Upper lobe of right lung (tissue), 1 donor: ENCODE measurements at places on chromosomes 3 and 15. TPM values are rescaled to one million over a fixed set of nuclear protein-coding genes. Genes with fewer than 3 reads are reported as not detected.

GRCh38 chr3:146077181-146077580 lies 83.8 kb downstream of the PLOD2 start:
- H3K4me3 ChIP-seq: no peak overlapping the region
- DNase-seq: no peak
- no peaks in the 10 kb centered on the region for H3K4me1 ChIP-seq
- H3K27ac ChIP-seq: no peak overlapping the region

The PDZRN3 gene
- total RNA-seq: 23.9 TPM

- H3K36me3 ChIP-seq: no peaks in the 10 kb centered on the region
- H3K4me3 ChIP-seq: no peak overlapping the region
- peaks cover 4% of the 10 kb centered on the region for H3K27me3 ChIP-seq
- peaks cover 4% of the 10 kb centered on the region for H3K4me1 ChIP-seq
- H3K27ac ChIP-seq: no peak overlapping the region
Observed at GRCh38 chr3:39275963-39276593, 3.8 kb downstream of the CX3CR1 start.

- peaks cover 50% of the 10 kb centered on the region for H3K36me3 ChIP-seq
- H3K4me1 ChIP-seq: peaks cover 79% of the 10 kb centered on the region
- H3K4me3 ChIP-seq: peak overlapping the region; percentile 83
- H3K27me3 ChIP-seq: no peaks in the 10 kb centered on the region
Observed at GRCh38 chr3:50607271-50608091, 4.1 kb downstream of the CISH start.

DNA sequence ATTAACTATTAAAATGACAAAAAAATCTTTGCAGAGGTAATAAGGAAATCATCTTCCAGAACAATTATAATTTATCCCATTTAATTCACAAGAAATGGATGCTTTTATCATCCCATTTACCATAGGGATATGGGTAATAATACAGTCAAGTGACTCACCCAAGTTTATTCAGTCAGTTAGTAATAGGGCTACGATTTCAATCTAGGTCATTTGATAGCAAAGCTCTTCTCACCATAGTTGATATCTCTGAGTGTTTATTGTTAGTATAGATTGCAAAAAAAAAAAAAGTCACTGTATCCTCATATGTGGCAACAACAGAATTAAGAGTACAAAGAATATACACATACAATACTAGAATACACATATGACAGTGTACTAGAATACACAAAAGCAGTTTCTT lies 797.1 kb downstream of the ROBO1 start:
- no peaks in the 10 kb centered on the region for H3K27me3 ChIP-seq
- H3K27ac ChIP-seq: no peak overlapping the region
- H3K4me1 ChIP-seq: no peaks in the 10 kb centered on the region
- no peak for DNase-seq
- H3K4me3 ChIP-seq: no peak overlapping the region
